Colonic mucosa (tissue), 4 donors: ENCODE measurements at places on chromosomes 6 and 20. TPM values are rescaled to one million over a fixed set of nuclear protein-coding genes. Genes with fewer than 3 reads are reported as not detected.

- no peak overlapping the region for H3K4me3 ChIP-seq
- no peaks in the 10 kb centered on the region for H3K27me3 ChIP-seq
- no peak for DNase-seq
Observed at GRCh38 chr6:112911959-112912358, 564.8 kb downstream of the RFPL4B start.

- DNase-seq: no peak
- H3K4me3 ChIP-seq: no peak overlapping the region
- H3K36me3 ChIP-seq: no peaks in the 10 kb centered on the region
- H3K4me1 ChIP-seq: no peaks in the 10 kb centered on the region
- no peaks in the 10 kb centered on the region for H3K27me3 ChIP-seq
Observed at GRCh38 chr6:82073484-82073883, 174.1 kb downstream of the IBTK start.

DNA sequence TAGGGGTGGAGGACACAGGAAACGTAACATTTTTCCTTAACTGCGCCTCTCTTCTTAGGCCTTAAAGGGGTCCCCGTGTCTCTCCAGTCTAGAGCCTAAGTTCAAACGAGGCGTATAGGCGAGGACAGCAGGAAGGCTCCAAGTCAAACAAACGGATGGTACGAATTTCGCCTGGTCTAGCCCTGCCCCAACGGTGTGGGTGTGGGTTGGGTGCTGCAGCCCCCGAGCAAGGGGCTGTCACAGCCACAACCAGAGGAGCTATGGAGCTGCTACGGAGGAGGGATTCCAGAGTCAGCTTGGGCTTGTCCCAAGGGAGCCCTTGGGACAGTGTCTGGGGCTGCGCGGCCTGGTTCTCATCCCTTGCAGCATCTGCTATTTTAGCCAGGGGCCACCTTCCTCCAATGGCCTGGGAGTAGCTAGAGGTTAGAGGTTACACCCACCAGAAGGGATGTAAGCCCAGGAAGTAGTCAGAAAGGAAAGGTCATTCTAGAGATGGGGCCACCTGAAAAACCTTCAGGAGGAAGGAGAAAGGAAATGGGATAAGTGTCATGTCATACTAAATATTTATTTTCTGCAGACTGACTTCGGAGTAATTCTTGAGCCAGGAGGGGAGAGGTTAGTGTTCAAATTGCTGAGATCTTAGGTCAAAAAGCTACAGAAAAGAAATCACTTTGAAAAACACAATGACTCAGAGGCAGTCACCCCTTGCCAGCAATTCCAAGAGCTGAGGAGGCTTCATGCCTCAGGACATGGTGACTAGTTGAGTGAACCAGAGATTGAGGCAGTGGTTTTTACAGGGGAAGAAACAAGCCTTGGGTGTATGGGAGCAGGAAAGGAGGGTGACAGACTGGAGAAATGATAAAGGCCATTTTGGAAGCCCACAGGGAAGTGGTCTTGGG lies 21.7 kb downstream of the VPS52 start:
- no peaks in the 10 kb centered on the region for H3K36me3 ChIP-seq
- H3K27me3 ChIP-seq: no peaks in the 10 kb centered on the region
- H3K4me3 ChIP-seq: peak overlapping the region; percentile 54
- H3K27ac ChIP-seq: peak overlapping the region; percentile 91
- peak; percentile 32 for DNase-seq
- peaks cover 5% of the 10 kb centered on the region for H3K4me1 ChIP-seq

GRCh38 chr6:28443112-28443773 lies at the start of gene ZSCAN23:
ZSCAN23 (minus strand) TSS chr6:28443491; CDS start chr6:28436266, 7,225 bp downstream.
- H3K4me3 ChIP-seq: peak within 1 kb of the TSS; percentile 56
- no peak within 1 kb of the TSS for H3K27ac ChIP-seq
- peak; percentile 81 for DNase-seq
- no peaks in the 10 kb centered on the region for H3K4me1 ChIP-seq
- no peaks in the 10 kb centered on the region for H3K36me3 ChIP-seq
- peaks cover 11% of the 10 kb centered on the region for H3K27me3 ChIP-seq

GRCh38 chr20:266596-267562 lies 9.4 kb downstream of the DEFB132 start:
- no peaks in the 10 kb centered on the region for H3K27me3 ChIP-seq
- no peak overlapping the region for H3K27ac ChIP-seq
- DNase-seq: peak; percentile 87
- H3K4me3 ChIP-seq: peak overlapping the region; percentile 44

ZNF311 gene
- 2.1 TPM for total RNA-seq

LY6G6D gene
- not detected for total RNA-seq

OR2H1 gene
- total RNA-seq: not detected
